ENCODE measurements at places on chromosomes 11 and 22.

GRCh38 chr22:17851759-17852158, 77.5 kb upstream of the BID start:
- DNase-seq, result no peak

GRCh38 chr22:31618057-31618456, 44.0 kb downstream of the PISD start:
- DNase-seq, result no peak

DNA sequence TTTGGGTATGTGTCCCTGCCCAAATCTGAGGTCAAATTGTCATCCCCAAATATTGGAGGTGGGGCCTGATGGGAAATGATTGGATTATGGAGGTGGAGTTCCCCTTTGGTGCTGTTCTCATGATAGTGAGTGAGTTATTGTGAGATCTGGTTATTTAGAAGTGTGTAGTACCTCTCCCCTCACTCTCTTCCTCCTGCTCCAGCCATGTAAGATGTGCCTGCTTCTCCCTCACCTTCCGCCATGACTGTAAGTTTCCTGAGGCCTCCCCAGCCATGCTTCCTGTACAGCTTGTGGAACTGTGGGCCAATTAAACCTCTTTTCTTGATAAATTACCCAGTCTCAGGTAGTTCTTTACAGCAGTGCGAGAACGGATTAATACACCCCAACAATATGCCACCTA, 9.0 kb downstream of the GAB2 start:
- no peak for DNase-seq

GRCh38 chr11:103652013-103652412, 384.4 kb upstream of the DDI1 start:
- no peak for DNase-seq

DNA sequence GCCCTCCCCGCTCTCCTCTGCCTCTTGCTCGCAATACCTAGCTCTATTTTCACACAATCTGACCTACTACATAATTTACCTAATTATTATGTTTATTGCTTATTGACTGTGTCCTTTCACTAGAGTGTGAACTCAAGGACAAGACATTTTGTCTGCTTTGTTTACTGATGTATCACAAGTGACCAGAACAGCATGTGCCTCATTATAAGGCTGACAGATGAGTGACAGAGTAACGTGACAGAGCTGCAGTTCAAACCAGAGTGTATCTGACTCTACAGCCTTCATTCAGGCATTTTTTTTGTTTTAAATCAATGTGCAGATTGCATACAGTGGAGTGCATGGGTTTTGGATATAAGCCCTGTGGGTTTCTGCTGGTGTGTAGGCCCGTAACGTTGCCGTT, 82.0 kb upstream of the RAB1B start:
- DNase-seq, result no peak

DNA sequence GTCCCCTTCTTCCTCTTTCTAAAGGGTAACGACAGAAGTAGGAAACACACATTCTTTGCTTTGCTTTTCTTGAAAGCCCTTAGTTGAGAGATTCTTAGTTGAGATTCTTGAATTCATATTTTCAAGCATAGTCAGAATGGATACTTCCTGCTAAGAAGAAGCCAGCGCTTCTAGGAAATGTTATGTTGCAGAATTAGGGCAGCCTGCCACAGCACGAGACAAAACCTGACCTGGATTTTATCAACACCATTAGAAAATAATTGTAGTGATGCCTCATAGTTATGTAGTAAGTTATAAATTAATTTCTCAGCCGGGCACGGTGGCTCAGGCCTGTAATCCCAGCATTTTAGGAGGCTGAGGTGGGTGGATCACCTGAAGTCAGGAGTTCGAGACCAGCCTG, 37.9 kb upstream of the NUP160 start:
- no peak for DNase-seq
